ENCODE measurements at places on chromosomes 13 and 19. TPM values are rescaled to one million over a fixed set of nuclear protein-coding genes. Genes with fewer than 3 reads are reported as not detected.

The BRSK1 gene
- 10.3 TPM for total RNA-seq

The ELSPBP1 gene
- not detected for total RNA-seq

The C1QTNF9 gene
- not detected for total RNA-seq

The ZNF225 gene
- total RNA-seq = 4.2 TPM

The ZNF93 gene
- 12.6 TPM for total RNA-seq

The FGF22 gene
- total RNA-seq = not detected

The SIGLEC5 gene
- not detected for total RNA-seq

The C19orf18 gene
- not detected for total RNA-seq

The KLHL26 gene
- 3.3 TPM for total RNA-seq

The GTF2F2 gene
- total RNA-seq = 37.7 TPM

The KLHL1 gene
- total RNA-seq = not detected

The CD22 gene
- total RNA-seq = 0.21 TPM

The CYP4F11 gene
- not detected for total RNA-seq

The CYP2A7 gene
- total RNA-seq = not detected

The SELENOV gene
- not detected for total RNA-seq

The KLK14 gene
- not detected for total RNA-seq

The CHAF1A gene
- total RNA-seq = 36.4 TPM

The LGALS7 gene
- not detected for total RNA-seq

The BTBD2 gene
- 32.6 TPM for total RNA-seq

The PTGIR gene
- total RNA-seq = not detected

The ZNF132 gene
- total RNA-seq = 6.0 TPM

The GPC6 gene
- 0.88 TPM for total RNA-seq

The FUT3 gene
- total RNA-seq = not detected

The KIR3DL2 gene
- not detected for total RNA-seq

The PPP1R13L gene
- total RNA-seq = 5.1 TPM

The CYSLTR2 gene
- total RNA-seq = not detected

The NALCN gene
- 0.22 TPM for total RNA-seq

The ZNF560 gene
- total RNA-seq = not detected
